Large intestine (tissue), 12 donors: ENCODE measurements at places on chromosomes 1 and 21.

- no peak for DNase-seq
Measured at GRCh38 chr1:118147522-118147921, 37.5 kb downstream of the SPAG17 start.

GRCh38 chr1:19775831-19776230, 23.9 kb downstream of the TMCO4 start:
- no peak for DNase-seq

GRCh38 chr1:200774735-200775444, 36.2 kb downstream of the CAMSAP2 start:
- DNase-seq: no peak

DNA sequence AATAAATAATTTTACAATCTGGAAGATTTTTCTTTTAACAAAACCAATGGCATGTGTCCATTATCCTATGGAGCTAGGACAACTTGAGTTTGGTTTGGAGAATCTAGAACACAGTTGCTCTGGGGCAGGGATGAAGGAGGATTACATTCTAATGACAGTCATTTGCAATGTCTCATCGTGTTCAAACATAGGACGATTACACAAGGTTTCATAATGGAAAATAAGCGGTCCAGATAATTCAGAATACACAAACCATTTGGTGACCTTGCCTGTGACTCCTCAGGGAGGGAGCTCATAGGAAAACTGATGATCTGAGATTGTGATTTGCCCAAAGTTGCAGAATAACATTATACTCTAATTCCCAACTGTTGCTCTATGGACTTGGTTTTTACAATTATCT, 27.6 kb upstream of the RGL1 start:
- no peak for DNase-seq

DNA sequence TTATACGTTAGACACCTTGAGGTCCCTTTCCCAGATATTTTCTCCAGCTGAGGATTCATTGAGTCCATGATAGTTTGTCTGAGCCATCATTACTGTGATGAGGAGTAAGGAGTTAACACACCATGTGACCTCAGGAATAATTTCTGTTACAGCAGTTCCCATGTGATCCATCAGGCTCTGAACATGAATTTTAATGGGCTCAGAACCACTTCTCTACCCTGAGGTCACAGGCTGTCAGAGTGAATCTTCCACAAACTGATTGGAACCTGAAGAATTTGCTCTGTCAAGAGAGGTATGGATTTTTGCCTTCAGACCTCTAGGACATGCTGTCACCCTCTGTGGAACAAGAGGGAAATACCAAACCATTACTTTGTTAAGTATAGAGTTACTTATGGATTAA, 81.0 kb downstream of the NTMT2 start:
- no peak for DNase-seq

DNA sequence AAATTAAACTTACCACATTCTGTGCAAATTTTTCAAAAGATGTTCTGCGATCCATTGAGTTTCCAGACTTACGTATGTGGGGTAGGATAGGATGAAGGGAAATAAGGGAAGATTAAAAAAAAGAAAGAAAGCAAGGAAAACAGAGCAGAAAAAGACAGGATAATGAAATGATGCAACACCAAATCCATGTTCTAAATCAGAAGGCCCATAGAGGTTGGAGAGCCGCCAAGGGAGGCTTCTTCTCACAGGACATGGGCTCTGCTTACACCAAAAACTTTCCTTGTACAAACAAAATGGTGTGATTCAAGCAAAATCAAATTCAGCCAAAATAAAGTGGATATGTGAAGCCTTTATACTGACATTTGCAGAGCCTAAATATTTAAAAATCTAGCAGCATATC, 189.5 kb upstream of the GREM2 start:
- DNase-seq: no peak
